Hypothalamus (tissue), 51 donors: ENCODE measurements at places on chromosomes 16 and 17.

- no peak for DNase-seq
These were observed 237.5 kb downstream of the MAF start for GRCh38 chr16:79363035-79363434.

DNA sequence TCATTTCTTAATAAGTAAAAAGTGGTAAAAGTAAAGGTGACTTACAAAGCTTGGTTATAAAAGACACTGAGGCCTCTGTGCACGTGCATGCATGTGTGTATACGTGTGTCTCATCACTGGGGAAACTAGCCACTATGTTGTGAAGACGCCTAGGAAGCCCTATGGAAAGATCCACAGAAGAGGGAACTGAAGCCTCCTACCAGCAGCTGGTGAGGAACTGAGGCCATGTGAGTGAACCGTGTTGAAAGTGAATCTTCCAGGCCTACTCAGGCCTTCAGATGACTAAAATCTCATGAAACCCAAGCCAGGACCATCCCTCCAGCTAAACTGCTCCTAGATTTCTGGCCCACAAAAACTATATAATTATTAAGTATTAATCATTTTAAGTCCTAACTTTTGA is 23.7 kb downstream of the PHLPP2 start:
- no peak for DNase-seq

DNA sequence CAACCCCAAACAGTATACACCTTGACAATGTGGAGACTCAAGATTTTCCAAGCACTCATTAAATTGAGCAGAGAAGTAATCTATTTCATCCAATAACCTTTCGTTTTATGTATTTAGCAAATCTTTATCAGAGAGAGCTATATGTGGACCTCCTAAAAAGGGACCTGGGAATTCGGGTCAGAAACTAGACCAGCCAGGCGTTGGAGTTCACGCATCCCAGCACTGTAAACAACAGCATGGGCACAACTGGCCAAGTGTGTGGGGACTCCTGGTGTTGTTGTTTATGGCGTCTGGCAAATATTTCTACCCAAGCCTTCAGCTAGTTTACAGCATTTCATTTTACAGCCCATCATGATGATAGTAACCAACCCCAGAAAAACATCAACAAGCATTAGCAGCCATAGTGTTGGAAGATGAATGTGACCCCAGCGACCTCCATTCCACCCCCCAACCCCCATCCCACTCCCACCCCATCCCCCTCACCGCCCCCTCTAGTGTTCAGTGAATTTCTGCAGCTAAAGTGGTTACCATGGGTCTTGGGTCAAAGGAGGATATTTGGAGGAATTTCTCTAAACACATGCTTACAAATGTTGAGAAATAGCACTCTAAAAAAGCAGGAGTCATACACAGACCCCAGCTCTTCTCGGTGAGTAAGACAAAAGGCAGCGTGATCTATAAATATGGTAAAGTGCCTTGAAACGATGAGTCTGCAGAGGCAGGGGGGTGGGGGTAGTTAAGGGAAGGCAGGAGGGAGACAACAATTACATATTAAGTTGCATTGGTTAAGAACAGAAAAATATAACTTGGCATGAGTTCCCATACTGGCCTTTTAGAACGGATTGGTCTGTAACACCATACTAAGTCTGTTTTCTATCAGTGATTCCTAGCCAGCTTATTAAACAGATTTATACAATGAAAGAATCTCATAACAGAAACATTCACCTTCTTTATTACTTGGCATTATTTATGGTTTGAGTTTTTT is 91.4 kb upstream of the TBX2 start:
- no peak for DNase-seq

GRCh38 chr17:2385240-2386210 is 15.3 kb downstream of the MNT start:
- DNase-seq = no peak

DNA sequence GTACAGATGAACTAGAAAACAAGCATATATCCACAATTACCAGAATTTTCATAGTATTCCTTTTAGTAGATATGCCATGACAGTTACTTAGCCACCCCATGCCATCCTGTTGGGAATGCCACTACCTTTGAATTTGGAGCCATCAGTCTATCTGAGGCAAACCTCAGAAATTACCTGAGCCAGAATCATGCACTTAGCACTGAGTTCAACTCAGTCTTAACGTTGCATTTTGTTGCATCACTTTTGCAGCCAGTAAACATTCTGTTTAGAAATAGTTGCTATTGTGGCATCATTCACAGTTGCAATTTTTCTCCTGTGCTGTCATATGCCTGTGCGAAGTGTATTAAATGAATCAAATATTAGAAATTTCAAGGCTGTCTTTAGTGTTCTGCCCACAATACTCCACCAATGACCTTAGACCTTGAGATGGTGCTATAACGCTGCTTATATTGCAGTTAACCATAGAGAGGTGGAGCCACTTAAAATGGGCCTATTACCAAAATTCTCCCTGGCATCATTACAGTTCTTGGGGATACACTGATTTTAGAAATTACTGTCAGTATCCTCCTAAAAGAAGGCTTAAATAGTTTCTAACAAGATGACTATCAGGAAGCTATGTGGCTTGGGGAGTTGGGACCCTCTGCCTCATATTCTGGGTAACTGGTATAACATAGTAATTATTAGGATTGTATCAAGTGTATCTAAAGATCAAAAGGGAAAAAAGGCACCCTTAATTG is 11.1 kb downstream of the PTRH2 start:
- DNase-seq = no peak

DNA sequence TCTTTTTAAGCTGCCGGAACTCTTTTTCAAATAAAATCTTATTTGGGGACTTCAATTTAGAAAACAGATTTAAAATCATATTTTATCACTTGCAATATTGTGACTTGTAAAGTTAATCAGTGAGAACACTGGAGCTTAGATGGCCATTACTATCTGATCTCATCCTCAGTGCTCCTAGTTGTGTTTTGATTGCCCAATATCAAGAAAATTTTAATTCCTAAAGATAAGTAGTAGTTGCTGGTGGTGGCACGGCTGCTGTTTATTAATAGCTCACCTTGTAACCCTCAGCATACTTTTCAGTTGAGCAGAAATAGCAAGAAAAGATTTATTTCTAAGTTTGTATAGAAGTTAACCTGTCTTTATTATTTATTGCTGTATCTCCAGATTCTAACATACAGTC is 124.0 kb downstream of the NLK start:
- DNase-seq = no peak

- no peak for DNase-seq
These were observed 762.0 kb downstream of the CDH8 start for GRCh38 chr16:61274211-61274610.

DNA sequence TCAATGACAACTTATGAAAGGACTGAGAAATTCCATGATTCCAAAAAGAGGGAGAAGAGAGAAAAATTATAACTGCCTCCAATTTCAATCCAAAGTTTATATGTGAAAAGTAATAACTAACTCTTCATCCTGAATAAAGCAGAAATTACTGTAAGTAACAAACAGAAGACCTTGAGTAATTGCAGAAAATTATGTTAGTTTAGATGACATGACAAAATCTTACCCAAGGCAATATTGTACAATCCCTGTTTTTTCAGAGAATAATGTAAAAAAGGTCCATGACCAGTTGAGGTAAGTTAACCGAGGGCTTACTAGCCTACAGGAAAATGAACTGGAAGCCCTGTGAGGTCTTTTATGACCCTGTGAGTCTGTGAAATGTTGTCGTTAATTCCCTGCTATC is 949.5 kb upstream of the SOX9 start:
- no peak for DNase-seq

DNA sequence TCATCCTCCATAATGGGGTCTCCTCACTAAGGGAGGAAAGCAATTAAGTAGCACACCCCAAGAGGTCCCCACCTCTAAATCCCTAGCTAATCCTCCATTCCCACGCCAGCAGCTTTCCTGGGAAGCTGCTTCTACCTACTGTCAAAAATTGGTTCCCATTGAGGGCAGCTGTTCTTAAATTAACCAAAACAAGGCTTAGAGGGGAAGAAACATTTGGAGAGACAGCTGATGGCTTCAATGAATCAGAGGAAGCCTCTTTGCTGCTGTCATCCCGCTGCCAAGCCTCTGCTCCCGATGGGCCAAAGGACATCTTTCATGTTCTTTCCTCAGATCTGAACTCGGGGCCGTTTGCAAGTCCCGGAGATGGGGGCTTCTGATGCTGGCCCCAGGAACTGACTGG is 26.6 kb downstream of the AIPL1 start:
- DNase-seq = no peak

DNA sequence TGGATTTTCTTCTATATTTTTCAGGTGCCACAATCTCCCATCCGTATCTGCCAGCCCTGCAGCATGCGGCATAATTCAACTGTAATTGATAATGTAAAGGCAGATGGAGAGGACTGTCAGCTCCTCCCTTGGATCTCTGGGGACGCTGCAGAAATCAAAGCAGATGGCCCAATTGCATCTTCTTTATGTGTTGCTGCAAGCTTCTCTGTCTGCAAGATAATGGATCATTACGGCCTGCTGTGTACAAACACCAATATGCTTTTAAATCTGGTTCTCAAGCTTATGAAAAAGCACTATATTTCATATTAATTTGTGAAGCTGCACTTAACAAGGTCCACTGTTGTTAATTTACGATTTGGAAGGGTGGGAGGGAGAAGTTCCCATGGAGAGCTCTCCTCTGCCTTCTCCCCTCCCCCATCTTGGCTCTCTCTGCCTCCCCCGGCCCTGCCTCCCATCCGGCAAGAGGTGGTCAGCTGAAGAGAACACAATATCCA is 607.5 kb downstream of the TOX3 start:
- no peak for DNase-seq

DNA sequence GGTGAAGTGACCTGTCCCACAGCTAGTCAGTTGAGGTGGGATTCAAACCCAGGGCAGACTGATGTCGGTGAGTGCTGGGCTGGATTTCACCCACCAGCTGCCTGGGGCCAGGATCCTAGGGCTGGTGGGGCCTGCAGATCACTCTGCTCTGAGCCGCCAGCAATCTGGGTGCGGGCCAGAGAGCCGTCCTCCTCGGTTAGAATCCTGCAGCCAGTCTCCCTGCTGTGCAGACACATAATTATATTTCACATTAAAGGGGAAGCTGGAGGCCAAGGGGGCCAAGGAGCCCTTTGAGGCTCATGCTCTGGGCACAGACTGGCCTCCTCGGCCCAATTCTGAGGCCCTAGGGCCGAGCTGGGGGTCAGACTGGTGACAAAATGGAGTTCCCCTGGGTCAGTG is 996 bp upstream of the KCNJ12 start:
- DNase-seq = no peak

GRCh38 chr16:6558126-6558525 is 774.5 kb upstream of the RBFOX1 start:
- DNase-seq = no peak

GRCh38 chr16:80417706-80418271 is 123.0 kb upstream of the DYNLRB2 start:
- DNase-seq = no peak

DNA sequence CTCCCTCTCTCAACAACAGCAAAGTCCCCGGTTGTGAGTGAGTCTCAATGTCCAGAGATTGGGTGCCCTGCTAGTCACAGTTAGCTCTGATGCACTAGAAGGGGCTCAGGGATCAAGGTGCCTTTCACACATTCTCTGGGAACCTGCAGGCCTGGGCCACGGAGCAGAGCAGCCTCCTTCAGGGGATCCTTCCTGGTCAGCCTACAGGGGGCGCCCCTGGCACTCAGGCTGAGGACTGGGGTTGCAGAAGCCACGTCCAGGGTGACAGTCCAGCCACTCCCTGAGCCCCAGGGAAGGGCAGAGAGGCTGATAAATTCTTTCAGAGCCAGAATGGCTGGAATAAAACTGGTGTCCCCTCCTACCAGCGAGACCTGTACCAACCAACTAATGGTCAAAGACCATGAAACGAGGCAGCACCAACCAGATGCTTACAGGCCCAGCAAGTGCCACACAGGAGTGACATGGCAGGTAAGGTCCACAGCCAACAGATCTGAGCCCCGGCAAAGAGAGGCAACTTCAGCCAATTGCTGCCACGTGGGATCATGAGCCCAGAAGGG is 43.5 kb downstream of the ST3GAL2 start:
- DNase-seq = peak; percentile 13

- DNase-seq = no peak
These were observed 364.1 kb upstream of the ASIC2 start for GRCh38 chr17:33657181-33657580.

DNA sequence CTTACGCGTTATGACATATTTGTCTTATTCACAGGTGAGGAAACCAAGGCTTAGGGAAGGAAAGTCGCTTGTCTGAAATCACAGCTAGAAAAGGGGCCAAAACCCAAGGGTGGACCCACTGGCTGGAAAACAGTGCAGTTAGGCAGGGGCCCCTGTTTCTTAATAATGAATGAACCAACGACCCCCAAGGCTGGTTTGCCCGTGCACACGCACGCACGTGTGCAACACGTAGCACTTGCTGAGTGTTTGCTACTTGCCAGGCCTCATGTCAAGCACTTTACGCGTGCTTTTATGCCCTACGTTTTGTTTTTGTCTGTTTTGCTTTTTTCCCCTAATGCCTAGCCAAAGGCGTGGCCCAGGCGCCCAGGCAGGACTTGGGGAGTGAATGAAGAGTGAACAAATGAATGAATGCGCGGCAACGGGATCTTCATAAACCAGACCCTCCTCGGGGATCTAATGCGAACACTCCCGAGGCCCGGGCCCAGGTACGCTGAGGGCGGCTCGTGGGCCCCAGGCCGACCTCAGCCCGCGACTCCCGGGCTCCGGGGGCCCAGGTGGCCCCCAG is 571 bp upstream of the USP10 start:
- DNase-seq = no peak

DNA sequence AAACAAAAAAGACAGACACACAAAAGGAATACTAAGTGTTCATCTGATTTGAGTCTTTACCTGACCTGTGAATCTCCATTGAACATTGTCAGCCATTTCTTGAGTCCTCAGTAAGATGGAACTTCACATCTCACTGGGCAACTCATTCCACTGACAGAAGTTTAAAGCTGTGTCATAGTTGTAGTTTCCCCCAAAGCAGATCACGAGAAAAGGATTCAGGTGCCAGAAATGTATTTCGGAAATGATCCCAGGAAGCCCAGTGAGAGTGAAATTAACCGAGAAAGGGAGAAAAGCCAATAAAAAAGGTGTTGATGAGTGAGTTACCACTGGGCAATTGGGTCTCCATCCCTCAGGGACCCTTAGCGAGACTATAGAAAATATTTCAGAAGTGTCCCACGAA is 6.5 kb downstream of the CHD9 start:
- no peak for DNase-seq

DNA sequence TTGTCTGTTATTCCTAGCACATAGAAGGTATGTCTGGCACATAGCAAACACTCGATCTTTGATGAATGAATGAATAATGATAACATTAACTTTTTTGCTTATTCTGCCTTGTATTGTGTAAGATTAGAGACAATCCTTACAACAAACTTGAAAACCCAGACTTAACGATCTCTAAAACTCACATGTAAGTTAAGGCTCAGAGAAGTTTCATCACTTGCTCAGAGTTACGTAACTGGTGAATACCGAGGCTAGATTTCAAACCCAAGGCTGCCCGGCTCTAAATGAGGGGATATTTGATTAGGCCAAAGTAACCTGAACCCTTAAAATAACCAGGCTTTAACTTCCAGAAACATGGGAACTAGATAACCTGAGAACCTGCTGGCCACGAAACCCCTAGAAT is 22.3 kb downstream of the CAPNS2 start:
- no peak for DNase-seq

GRCh38 chr16:78122774-78123315 is 23.4 kb downstream of the WWOX start:
- DNase-seq = peak; percentile 26
